ENCODE measurements at places on chromosomes 7 and 10. TPM values are rescaled to one million over a fixed set of nuclear protein-coding genes. Genes with fewer than 3 reads are reported as not detected.

Gene PON1
- total RNA-seq = not detected

GRCh38 chr10:89419548-89419947 is 5.2 kb downstream of the IFIT5 start:
- DNase-seq = no peak

Gene PHF14
- 70.6 TPM for total RNA-seq

- no peak for DNase-seq
These were observed 286.2 kb downstream of the PLXNA4 start for GRCh38 chr7:132290021-132290420.

Gene MALRD1
- 0.32 TPM for total RNA-seq

Gene SLC25A13
- total RNA-seq = 88.7 TPM

- DNase-seq = no peak
These were observed 113.6 kb upstream of the RET start for GRCh38 chr10:42963312-42963711.

GRCh38 chr10:43214071-43214955 is 52.6 kb downstream of the RASGEF1A start:
- DNase-seq = no peak

DNA sequence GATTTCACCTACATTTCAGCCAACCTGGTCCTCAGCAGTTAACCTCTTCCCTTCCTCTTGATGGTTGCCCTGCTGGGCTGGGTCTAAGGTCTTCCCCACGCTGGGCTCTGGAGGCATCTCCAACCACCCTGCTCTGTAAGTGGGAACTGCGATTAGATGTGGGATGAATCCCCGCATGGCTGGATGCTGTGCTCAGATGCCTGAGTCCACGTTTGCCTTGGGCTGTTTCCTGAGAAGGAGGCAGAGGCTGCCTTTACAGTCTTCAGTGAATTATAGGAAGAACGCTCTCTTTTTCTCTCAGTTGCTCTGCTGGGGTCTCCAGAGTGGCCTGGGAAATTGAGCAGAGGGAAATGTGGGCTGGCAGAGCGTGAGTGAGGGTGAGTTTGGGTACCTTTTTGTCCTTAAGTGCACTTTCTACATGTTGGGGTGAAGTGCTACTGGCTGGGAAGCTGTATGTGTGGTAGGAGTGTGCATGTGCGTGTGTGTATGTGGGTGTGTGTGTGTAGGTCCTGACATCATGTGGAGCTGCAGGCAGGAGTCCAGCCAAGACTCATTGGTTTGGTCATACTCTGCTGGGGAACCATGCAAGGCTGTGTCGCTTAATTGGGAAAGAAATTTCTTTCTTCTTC is 1.5 kb downstream of the GIMAP8 start:
- no peak for DNase-seq

Gene CAV1
- 22.8 TPM for total RNA-seq

DNA sequence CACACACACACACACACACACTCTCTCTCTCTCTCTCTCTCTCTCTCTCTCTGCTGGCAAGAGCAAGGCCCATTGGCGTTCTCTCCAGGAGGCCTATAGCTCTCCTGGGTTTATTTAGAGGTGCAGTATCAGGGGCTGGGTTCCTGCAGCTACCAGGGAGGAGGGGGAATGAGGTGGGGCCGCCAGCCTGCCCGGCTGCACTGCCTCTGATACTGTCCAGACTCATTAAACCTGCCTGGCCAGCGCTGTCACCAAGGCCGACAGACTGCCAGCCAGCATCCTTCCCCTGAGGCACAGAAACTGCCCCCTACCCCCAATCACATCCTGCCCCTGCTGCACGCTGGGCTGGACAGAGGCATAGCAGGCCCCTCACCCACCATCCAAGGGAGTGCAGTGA is 4.3 kb downstream of the PRRT4 start:
- DNase-seq = no peak

GRCh38 chr7:30020535-30020934 is 6.0 kb downstream of the FKBP14 start:
- DNase-seq = no peak

Gene UPF2
- 33.6 TPM for total RNA-seq

Gene MARCHF5
- total RNA-seq = 26.8 TPM

Gene MYL7
- total RNA-seq = 3.6 TPM

- no peak for DNase-seq
These were observed 1239.7 kb downstream of the GATA3 start for GRCh38 chr10:9294132-9294663.

GRCh38 chr7:83439026-83439425 is 209.9 kb downstream of the SEMA3E start:
- no peak for DNase-seq

GRCh38 chr10:113590581-113590980 is 37.7 kb downstream of the HABP2 start:
- no peak for DNase-seq

DNA sequence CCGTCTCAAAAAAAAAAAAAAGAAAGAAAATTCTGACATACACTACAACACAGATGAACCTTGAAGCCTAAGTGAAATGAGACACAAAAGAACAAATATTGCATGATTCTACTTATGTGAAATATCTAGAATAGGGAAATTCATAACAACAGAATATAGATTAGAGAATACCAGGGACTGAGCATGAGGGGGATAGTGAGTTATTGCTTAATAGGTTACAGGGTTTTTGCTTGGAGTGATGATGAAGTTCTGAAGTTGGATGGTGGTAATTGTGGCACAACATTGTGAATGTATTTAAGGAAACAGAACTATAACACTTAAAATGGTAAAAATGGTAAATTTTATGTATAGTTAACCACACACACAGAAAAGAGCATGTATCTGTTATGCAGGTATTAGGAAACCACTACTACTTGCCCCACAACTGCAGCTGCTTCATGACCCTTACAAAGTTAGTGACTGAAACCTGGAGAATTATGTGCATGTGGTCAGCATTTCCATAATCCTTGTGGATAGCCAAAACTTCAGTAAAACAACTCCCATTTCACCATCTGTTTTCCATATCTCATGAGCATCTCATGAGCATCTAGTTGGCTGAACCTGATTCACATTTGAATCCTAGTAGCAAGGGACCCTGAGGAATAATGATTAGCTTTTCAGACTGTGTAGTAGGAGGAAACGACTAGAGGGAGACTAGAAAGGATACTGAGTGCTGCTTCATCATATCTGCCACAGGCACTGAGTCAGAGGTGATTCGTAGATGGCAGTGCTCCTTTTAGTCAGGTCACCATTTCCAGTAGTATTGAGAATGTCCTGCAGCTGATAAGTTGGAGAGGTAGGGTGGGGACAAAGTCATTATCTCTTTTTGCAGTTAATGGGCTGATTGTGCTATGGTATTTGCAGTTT is 26.3 kb downstream of the SAMD8 start:
- DNase-seq = no peak

Gene TNPO3
- total RNA-seq = 99.2 TPM

Gene MORN4
- total RNA-seq = 13.6 TPM

DNA sequence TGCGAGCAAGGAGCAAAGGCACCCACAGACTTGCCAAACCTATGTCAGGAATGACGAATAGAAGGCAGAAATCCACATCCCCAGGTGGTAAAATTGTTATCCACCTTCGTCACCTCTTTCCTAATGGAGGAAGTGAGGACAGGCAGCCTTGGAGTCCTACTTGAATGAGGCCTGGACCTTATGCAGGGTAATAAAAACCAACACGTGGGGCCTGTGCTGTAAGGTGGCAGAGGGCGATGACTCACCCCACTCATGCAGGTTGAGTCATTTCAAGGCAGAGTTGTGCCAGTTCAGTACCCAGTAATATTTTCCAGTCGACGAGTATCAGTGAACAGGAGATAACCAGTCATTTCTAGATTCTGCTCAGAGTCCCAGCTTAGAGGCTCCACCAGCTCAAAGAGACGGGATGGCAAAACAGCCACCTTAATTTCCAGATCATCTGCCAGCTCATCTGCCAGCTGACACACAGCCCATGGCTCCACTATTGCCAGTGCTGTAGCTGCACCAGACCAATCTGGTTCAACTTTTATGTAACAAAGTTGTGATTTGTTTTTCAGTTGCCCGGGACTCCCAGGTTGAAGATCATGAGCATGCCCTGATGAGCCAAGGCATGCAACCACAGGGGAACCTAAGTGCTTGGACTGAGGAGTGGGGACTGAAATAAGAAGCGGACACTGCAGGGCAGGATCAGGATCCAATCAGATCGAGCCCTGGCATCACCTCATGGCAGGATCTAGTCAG is 176.2 kb upstream of the ITGB1 start:
- no peak for DNase-seq

Gene TAS2R3
- 0.59 TPM for total RNA-seq

DNA sequence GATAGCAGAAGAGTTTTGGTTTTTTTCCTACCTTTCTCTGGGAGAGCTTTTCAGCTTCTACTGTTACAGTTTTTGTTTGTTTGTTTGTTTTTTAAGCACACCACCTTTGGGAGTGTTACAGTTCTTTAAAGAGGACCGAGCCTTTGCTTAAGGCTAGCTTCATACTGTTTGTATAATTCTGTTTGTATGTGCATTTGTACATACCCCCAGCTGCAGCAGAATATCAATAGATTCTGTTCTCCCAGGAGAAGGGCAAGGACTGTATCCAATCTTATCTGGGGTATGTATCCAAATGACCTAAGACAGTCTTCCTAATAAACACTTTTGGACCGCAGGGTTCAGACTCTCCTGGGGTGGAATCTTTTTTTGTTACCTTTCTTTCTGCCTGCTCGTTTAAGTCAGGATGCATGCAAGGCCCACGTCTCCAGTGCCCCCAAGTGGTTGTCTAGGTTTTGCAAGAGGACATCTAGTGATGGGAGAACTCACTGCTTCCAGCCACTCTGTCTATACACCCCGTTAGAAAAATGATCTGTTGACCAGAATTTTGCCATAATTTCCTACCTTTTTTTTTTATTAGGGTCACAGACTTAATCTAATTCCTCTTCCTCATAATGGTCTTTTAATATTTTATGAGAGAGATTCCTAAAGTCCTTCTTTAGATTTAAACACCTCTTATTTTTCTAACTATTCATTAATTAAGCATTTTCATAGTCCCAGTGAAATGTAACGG is 23.9 kb downstream of the NRF1 start:
- DNase-seq = peak; percentile 73

Gene SUGCT
- 5.4 TPM for total RNA-seq

Gene PGAM2
- total RNA-seq = 1.4 TPM

GRCh38 chr7:69765879-69766278 is 167.6 kb downstream of the AUTS2 start:
- no peak for DNase-seq
